ENCODE measurements at places on chromosomes 7 and 10. TPM values are rescaled to one million over a fixed set of nuclear protein-coding genes. Genes with fewer than 3 reads are reported as not detected.

DNA sequence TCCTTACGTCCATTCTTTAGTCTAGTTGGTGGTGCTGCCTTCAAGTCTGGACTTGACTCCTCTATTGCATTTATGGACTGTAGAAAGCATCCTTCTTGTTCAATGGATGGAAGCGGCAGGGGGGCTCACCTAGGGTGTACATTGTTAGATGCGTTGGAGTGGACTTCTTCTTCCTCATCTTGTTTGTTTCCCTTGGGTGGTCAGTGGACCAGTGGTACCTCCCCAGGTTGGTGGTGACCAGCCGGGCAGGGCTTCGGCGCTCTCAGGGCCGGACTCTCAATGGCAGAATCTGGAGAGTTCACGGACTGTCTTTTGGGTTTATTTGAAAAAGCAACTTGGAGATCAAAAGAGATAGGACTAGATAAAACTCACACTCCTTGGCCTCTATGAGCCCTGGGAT is 6.2 kb upstream of the BTBD16 start:
- no peak for DNase-seq

- no peak for DNase-seq
These were observed 278.5 kb downstream of the REEP3 start for GRCh38 chr10:63799521-63800300.

DNA sequence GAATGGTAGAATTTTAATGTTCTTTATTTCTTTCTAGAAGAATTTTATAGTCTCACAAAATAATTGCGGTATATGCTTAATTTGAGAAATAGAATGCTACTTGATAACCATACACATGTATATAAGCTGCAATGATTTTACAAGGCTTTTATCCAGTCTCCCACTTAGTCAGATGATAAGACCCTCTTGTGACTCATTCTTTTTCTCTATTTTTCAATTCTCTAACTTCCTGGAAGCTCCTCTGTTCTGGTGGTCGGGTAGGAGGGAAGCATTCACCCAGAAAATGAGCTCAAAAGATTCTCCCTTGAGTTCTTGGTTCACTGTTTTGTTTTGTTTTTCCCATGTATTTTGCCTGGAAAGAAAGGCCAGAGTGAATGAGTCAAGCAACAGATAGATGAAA is 546.6 kb downstream of the INHBA start:
- DNase-seq, result no peak

DNA sequence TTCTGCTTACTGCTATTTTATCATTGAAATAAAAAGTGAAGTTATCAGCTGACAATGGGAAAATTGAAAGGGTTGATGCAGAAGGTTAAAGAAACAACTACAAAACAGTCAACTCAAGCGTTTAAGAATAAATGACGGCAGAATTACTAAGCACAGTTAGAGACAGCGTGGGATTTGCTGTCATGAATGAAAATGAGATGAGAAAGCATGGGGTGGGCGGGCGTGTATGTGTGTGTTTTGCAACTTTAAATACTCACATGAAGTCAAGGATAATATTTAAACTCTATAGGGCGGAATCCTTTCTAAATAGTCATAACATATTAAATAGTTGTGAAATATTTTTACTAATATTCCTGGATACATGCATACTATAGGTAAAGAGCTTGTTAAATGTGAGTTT is 450.8 kb downstream of the ETV1 start:
- no peak for DNase-seq

DNA sequence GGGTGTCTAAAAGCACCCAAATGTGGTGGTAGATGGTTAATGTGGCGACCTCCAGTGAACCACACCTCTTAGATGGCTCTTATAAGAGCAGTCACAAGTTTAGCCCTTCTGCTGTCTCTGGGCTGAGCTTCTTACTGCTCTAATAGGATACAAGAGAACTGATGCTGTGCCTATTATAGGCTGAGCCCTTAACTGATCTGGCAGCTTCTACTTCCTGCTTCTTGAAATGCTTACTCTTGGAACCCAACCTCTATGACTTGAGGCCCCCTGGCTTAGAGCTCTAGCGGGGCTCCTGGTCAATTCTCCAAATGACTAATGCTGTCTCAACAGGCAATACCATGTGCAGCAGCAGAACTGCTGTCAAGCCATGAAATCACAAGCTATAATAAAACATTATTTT is 35.0 kb upstream of the LSM8 start:
- no peak for DNase-seq

DNA sequence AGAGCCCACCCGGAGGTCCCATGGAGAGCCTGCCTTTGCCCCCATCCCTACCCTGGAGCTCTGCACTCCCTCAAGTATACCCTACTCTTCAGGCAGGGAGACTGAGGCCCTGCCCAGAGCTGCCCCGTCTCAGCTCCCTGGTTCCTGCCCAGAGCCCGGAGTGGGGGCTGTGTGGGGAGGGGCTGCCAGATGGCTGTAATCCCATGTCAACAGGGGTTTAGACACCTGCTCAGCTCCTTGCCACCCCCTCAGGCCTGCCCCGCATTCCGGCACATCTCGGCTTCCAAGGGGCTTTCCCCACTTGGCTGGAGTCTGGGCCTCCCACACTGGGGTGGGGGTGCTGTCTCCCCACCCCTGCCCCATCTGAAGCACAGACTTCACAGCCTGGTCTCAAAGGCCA is 20.9 kb upstream of the LFNG start:
- DNase-seq, result no peak

Gene TFPI2
- total RNA-seq, result not detected

Gene SNX10
- 48.3 TPM for total RNA-seq

GRCh38 chr7:16744518-16745250 is 8.9 kb upstream of the TSPAN13 start:
- DNase-seq, result no peak

DNA sequence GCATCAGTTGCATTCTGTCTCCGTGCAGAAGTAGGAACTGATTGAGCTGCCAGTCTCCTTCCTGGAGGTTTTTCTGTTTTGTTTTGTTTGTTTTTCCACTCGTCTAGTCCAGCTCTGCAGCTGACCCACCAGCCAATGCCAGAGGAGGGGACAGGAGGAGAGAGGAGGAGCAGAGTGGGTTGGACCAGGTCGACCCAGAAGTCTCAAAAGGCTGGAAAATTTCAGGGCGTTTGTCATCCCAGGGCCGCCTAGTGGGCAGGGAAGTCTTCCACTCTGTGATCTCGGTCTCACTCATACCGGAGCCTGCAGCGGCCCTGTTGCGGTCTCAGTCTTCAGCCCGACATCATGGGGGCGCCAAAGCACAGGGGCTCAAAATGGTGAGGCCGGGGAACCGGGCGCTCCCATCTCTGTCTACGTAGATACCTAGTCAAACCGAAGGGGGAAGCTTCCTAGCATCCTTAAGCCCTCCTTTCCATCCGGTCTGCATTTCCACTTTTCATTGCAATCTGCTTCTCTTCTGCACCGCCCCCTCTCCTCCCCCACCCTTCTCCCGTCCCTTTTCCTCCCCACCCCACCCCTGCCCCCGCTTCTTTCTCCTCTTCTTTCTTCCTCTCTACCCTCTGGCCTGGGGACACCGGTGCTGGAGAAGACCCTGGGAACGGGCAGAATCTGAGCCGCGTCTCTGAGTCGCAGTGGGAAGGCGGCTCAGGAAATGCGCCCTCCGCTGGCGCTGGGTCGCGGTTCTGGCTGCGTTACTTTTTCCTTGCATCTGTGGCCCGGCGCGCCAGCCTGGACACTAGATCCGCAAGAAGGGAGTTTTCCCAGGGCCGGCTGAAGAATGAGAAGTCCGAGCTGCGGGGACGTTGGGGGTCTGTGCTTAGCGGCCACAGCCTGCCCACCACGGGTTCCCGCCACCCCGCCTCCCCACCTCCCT is 16.2 kb upstream of the PAX2 start:
- no peak for DNase-seq

Gene SLC26A5
- not detected for total RNA-seq

GRCh38 chr10:97325754-97326153 is 6.7 kb downstream of the FRAT1 start:
- DNase-seq, result no peak

Gene TRRAP
- total RNA-seq, result 66.9 TPM

DNA sequence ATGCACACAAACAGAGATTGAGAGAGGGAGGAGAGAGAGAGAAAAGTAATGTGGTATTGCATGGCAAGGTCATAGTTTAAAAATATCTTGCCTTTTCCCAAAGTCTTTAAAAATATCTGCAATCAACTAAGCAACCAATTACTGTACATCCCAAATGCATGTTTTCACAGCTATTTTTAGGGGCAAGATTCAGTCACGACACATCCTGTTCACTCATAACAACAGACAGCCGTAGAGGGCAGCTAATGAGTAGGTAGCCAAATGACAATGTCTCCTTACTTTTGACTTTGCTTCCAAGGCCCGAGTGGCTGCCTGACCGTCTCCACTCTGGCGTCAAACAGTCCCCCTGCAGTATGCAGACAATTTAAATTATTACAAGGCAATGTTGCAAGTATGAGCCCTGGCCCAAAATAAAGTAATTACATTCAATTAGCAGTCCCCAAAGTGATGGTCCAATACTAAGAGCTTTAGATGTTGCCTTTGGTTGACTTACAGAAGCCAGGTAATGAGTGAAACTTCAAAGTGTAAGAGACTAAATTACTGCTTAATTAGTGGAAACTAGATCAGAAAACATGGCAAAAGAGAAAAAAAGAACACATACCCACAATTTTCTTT is 162.9 kb downstream of the MBL2 start:
- no peak for DNase-seq

Data from activated T-helper 1 cell treated with anti-CD3 and anti-CD28 coated beads, Interleukin-12 subunit alpha, Interleukin-12 subunit beta, Interleukin-2, Interleukin-4 antibody, amounts not matched to agents 30 ng/mL and 10 ng/mL and 1 ng/mL, durations not matched to agents 14 hours and 24 hours and 36 hours (primary cell).